ENCODE measurements at places on chromosomes 7 and 10.

DNA sequence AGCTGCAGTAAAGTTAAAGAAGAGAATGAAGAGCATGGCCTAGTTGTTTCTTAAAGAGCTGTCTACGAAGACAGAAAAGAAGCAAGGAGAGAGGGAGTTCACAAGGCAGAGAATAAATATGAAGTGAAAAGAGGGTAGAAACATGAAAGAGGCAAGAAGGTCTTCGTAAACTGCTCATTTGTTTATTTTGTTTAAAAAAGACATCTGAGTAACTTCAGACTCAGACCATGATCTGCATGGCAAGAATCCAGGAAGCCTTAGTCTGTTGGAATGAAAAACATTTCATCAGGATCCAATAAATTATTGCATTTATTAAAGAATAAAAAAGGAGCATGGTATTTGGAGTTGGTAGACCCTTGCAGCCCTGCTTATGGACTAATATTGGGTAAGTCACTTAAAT, 151.1 kb downstream of the SEM1 start:
- DNase-seq = no peak

GRCh38 chr7:22105550-22105949, 159.9 kb upstream of the CDCA7L start:
- no peak for DNase-seq

DNA sequence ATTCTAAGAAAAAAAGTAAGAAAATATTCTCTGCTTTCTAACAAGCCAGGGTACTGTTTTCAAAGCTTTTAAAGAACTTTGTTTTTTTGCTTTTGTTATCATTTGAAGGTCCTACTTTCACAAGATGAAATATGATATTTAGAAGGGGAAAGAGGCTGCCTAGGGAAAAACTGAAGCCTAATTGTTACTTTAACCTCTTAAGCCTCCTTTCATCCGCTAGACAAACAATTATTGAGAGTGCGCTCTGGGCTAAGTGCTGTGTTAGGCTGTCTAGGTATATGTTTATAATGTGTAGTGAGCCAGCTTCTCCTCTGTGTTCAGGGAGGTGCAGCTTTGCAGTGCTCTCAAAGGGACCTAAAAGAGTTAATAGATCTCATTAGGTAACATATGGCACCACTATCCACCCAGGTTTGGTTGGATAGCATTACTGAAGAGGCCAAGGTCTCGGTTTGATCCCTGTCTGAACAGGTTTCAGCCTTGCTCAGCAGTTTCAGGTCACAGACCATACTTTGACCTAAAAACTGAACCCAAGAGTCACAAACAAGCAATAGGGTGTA, 17.9 kb downstream of the PDK4 start:
- no peak for DNase-seq

- no peak for DNase-seq
Measured at GRCh38 chr7:987909-988308, 4.9 kb downstream of the CYP2W1 start.

GRCh38 chr10:50596456-50596855, 27.3 kb downstream of the SGMS1 start:
- no peak for DNase-seq
